ENCODE measurements at places on chromosomes 12 and 14.

- no peak for DNase-seq
Measured at GRCh38 chr12:121839993-121840761, 18.5 kb downstream of the HPD start.

DNA sequence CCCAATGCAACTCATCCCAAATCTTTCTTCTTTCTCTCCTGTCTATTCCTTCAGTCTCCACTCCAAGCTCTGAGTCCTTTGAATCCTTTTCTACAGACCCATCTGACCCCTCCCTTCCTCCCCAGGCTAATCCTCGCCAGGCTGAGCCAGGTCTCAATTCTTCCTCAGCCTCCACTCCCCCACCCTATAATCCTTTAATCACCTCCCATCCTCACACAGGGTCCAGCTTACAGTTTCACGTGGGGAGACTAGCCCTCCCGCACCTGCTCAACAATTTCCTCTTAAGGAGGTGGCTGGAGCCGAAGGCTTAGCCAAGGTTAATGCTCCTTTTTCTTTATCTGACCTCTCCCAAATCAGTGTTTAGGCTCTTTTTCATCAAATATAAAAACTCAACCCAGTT, 63.8 kb downstream of the MOK start:
- no peak for DNase-seq

DNA sequence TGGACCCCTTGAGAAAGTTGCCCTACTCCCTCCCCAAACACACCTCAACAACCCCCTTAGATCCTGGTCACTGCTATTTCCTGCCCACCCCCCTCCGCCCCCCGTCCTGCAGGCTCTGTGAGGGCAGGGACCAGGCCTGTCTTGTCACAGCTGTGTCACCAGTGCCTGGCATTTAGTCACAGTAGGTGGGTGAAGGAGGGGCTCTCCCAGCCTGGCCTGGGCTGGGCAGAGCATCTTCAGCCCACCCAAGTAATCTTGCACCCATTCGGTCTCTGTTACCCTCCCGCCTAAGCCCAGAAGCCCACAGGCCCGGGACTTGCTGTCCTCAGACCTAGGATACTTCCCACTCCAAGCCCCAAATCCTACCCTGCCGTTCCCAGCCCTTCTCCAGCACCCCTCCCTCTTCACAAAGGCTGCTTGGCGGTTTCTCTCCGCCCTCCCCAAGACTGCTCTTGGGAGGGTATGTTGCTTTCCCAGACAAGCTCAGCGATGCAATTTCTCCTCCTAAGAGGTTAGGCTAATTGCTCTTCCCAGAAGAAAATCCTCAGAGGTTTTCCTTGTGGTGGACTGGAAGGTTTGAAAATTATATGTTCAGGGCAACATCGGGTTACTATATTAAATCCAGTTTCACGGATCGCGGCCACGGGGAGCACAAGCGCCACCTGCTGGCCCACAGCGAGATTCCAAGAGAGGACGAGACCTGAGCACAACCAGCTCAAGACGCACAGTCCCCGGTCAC, 50.8 kb upstream of the ZFP36L1 start:
- DNase-seq: peak; percentile 86

DNA sequence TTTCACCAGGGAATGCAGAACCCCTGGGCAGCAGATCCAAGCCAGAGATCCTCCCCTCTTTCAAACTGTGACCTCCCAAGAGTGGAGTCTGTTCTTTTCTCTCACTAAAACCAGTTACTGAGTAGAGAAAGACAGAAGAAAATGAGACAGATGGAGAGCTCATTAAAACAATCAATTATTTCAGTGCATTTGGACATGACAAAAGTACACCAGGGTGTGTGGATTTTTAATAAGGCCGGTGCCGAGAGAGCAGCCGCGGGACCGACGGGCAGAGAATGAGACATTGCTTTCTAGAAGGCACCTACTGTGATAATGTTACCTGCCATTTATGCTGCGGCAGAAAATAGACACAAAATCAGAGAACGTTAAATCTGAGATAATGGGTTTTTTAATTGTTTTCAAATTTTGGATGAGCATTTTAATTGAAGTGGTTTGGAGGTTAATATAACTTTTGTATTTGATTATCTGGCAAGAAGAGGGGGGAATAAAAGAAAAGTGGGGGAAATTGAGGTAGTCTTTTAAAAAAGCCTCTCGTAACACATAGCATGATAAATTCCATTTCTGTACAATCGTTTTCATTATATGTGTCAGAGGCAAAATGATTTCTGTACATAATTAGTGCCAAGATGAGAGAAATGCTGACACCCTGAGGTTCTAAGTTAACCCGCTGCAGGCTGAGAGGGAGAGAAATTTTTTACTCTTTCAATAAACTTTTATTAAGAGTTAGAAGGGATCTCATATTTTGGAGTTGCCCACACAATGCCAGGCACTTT, 70.8 kb downstream of the HSPB8 start:
- no peak for DNase-seq

DNA sequence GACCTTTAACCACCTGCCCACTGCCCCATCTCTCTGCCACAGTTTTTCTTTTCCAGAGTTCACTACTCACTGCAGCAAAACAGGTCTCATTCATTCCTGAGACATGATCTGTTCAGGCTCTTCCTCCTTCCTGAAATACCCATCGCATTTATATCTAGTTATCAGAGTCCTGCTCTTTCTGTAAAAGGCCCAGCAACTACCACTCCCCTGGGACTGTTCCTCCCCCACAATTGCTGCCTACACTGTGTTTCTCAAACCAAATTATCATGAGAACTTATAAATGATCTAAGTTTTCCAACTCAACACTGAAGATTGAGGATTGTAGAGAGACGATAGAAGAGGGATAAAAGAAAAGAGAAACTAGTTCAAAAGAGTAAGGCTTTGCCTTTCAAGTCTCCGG, 40.8 kb upstream of the EPS8 start:
- DNase-seq: no peak

- no peak for DNase-seq
Measured at GRCh38 chr14:101249676-101250036, 311.6 kb upstream of the DIO3 start.

GRCh38 chr14:26218861-26219260, 379.0 kb downstream of the NOVA1 start:
- no peak for DNase-seq

GRCh38 chr12:93824514-93825500, 147.6 kb downstream of the CRADD start:
- DNase-seq: no peak

- DNase-seq: peak; percentile 44
Measured at GRCh38 chr12:128644664-128645296, 179.0 kb downstream of the SLC15A4 start.

DNA sequence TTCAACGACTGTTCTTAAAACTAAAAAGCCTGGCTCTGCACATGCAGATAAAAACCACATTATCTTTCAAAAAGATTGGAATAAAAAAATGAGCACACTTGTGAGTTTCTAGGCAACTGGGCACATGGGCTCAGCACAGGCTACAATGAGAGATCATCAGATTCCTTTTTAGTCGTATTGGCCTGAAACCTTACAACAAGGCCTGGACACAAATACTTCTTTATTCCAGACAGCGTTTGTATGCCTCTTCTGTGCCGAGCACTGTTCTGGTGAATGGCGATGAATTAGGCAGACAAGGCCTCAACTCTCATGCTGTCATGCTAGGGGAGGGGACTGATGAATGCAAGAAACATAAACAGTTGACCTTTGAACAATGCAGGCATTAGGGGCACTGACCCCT, 463.0 kb downstream of the AACS start:
- no peak for DNase-seq

GRCh38 chr12:5430641-5431603, 986 bp upstream of the NTF3 start:
- DNase-seq: no peak

DNA sequence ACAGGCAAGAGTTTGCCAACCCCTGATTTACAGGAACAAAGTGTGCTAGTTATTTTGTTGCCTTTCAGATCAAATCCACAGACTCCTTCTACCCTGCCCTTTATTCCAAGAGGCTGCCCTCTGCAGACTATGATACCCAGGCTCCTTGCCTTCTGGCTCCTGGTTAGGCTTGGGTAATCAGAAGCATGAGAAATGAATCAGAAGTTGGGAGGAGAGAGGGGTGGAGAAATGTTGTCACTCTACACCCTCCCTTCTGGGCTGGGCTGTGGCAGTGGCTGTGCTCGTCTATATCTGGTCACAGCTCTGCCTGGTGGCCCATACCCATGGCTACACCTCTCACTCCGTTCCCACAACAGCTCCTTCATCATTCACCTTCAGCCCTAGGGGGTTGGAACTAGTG, 204.6 kb upstream of the PLXNC1 start:
- no peak for DNase-seq

- no peak for DNase-seq
Measured at GRCh38 chr14:33524244-33524643, 426.6 kb downstream of the EGLN3 start.

DNA sequence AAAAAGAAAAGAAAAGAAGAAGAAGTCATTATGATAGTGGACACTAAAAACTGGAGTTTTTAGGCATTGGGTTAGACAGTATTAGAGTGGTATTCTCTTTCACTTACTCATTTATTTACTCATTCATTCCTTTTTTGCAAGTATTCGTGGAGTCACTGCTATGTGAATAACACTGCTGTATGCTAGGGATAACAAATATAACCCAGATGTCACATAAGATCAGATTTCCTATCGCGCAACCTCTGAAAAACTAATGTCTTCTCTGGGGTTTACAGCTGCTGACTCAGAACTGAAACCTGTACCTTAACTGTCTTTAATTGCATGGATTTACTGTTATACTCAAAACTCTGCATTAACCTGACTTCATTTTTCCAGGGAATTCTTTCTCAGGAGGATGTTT, 353.7 kb downstream of the LRIG3 start:
- DNase-seq: no peak

- peak; percentile 43 for DNase-seq
Measured at GRCh38 chr12:108734200-108734906, 3.0 kb upstream of the CORO1C start.

- DNase-seq: no peak
Measured at GRCh38 chr12:233615-233968, 19.6 kb upstream of the SLC6A12 start.

DNA sequence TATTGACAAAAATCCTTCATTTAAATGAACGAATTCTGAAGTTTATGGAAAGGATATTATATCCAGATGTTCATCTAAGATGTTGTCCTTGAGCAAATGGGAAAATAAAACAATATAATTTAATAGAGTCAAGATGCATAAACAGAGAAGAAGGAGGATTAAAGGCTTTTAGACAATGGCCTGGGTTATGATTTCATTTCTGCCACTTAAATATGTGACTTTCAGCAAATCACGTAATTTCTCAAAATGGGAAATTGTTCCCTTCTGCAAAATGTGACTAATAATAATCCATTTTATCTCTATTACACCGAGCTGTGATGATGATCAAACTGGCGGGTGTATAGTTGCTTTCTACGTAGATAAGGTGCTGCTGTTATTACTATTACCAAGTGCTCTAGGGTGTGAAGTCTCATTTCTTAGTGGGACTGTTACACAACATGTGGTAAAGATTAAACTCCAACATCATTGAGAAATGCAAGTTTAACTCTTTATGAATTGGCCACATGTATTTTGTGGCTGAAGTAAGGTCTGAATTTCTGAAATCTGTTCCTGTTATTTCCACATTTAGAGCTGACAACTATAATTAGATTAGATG, 157.0 kb downstream of the MYRFL start:
- DNase-seq: no peak

DNA sequence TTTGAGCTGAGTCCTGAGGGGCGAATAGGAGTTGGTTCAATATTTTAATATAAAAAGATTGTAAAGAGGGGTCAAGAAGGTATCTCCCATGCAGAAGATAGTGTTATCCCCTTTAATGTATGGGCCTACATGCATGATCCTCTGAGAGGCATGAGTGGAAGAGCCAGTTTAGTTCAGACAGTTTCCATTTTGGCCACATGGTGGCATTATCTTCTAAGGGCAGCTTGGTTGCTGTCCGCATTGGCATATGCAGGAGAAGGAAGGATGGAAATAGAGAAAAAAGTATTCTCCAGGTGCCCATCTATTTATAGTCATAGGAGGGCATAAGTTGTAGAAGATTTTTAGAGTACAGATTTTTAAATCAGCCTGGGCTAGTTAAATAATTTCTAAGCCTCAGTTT, 5.4 kb downstream of the SAMD4A start:
- DNase-seq: peak; percentile 49

- DNase-seq: no peak
Measured at GRCh38 chr12:30614031-30614430, 81.6 kb downstream of the IPO8 start.

DNA sequence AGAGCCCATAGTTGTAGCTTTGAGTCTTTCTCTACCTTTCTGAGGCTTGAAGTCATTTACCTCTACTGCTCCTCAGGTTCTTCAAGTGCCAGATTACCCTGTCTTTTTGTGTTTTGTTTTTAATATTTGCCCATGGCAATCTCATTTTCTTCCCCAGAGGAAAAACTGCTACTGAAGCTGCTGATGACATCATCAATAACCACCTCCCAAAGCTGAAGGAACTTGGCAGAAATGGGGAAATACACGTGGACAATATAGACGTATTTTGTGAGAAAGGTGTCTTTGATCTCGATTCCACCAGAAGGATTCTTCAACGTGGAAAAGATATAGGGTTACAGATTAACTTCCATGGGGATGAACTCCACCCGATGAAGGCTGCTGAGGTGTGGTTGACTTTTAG, 17.1 kb downstream of the AMDHD1 start:
- no peak for DNase-seq

DNA sequence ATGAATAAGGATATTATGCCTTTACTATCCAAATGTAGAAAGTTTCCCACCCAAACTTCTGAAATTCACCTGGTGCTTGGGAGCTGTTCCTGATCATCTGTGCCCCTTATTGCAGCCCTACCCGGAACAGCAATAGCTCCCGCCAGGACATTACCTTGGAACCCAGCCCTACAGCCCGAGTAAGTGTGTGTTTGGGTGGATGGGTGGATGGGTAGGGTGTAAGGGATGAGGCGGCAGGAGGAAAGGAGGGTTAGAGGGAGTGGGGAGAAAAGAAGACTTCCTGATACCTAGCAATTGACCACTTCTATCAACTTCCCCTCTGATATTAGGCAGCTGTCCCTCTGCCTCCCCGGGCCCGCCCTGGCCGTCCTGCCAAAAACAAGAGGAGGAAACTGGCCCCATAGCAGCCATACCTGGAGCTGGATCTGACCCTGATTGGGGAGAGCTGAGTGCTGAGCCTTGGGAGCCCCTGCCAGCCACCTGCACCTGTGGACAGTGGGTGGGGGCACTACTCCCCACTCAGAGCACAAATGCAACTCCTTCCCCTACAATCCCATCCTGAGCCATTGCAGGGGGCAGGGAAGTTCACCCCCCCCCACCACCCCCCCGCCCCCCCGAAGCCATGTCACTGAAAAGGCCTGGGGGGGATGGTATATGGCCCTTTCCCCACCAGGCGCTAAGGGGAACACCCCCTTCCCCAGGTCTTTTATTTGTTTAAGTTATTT, 6.4 kb downstream of the MBD6 start:
- no peak for DNase-seq

- no peak for DNase-seq
Measured at GRCh38 chr14:88895116-88895515, 70.7 kb downstream of the TTC8 start.

DNA sequence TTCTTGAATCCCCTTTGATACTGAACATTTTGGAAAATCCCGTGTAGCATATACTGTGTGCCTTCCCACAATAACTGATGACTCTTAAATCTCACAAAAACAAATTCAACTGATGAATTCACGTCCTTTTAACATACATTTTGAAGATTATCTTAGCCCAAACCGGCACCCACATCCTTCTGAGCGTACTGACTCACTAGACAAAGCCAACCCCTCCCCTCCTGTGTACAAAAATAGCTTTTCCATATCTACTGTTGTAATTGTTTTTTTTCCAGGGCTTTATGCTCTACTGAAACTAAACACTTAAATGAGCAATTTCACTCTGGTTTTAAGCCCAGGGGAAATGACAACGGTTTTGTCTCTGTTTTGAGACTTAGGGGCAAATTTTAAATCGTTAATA, 109.4 kb upstream of the ATF7IP start:
- DNase-seq: peak; percentile 73

GRCh38 chr12:115504306-115505290, 772.9 kb downstream of the MED13L start:
- no peak for DNase-seq
